Epithelial cell of proximal tubule (primary cell): ENCODE measurements at places on chromosomes 3 and 15.

DNA sequence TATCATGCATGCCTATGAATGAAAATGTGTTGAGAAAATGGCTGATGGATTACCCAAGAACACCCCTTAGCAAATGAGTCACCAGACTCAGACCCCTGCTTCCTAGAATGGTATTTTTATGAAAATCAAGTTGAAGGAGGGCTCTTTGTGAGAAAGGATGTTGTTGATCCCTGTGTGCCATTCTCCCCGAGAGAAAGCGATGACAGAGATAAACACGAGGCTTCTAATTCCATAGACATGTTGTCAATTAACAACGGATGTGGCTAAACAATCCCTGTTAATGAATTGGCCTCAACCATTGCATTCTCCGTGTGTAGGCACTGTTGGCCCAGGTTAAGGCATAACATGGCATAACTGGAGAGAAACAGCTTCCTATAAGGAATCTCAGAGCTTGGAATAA is 5.8 kb upstream of the OXTR start:
- DNase-seq, result no peak

DNA sequence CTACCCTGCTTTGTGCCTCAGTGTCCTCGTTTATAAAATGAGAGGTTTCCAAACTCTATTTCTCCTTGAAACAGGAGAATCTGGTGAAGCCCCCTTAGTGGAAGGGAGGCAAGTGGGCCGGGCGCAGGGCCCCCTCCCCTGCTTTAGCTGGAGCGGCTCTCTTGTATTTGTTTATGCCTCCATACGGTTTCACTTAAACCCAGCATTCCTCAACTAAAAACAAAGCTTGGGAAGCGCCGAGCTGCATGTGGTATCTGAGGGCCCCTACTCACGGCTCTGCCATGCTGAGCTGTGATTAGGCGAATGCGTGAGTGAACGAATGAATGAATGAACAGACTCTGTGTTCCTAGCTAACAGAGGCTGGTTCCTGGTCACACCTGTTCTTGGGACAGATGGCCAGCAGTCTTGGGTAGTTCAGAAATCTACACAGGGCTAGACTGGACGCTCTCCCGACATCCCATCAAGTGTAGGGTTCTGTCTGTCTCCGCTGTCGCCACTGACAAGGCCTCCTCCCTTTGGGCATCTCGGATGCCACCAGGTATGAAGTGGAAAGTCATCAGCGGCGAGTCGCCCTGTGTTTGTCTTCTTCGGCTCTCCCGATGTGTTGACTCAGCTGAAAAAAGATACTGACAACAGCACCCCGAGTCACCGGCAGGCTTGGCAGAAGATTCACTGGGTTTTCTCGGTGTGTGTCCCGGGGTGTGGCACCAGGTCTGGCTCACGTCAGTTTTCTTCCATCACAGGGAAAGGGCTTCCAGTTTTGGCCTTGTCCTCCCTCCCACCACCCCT is 42.4 kb upstream of the VPS8 start:
- no peak for DNase-seq

DNA sequence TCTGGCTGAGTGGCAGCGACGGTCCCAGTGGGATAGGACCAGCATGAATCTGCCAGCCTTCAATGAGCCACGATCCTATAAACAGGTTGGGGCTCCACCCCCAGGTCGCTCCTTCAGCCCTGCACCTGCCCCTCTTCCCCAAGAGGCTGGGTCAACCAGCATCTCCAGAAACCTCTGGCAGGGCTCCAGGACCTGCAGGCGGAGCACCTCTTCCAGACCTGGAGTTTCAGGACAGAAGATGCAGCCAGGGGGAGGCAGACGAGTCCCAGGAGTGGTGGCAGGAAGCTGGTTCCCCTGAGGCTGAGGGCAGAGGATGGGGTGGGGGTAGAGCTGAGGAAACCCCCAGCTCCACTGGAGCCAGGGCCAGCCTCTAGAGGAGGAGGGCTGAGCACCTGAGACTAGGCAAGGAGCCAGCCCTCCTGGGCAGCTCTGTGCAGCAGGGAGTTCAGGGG is at the start of gene PLA2G4D:
Gene PLA2G4D, minus strand, starts transcription at position 51 of the 452 bp plus-strand sequence. CDS start 103 bp downstream, outside the sequence.
- no peak for DNase-seq

DNA sequence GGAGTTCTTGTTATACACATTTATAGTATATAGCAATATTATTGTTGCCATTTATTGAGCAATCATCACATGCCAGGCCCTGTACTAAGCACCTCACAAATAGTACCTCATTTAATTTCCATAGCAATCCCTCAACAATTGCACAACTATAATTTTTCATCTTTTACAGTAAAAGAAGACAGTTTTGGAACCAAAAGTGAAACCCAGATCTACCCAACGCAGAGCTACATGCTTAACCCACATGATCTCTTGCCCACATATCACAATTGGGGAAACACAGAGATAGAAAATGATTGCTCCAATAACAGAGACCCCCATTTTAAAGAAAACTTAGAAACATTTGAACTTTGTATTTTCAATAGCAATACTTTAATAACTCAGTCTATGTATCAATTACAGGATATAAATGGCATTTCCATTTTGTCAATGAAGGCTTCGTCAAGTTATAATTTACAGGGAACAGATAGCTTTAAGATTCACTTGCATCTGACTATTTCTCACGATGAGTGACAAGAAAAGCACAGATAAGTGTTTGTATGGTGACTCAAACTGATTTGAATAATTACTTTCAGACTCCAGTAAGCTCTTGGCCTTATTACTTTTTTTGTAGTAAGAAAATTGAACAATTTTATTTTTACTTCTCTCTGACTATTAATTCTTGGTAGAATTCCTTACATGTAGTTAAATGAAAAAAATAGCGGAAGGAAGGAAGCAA is 38.7 kb upstream of the CCDC50 start:
- DNase-seq, result no peak

DNA sequence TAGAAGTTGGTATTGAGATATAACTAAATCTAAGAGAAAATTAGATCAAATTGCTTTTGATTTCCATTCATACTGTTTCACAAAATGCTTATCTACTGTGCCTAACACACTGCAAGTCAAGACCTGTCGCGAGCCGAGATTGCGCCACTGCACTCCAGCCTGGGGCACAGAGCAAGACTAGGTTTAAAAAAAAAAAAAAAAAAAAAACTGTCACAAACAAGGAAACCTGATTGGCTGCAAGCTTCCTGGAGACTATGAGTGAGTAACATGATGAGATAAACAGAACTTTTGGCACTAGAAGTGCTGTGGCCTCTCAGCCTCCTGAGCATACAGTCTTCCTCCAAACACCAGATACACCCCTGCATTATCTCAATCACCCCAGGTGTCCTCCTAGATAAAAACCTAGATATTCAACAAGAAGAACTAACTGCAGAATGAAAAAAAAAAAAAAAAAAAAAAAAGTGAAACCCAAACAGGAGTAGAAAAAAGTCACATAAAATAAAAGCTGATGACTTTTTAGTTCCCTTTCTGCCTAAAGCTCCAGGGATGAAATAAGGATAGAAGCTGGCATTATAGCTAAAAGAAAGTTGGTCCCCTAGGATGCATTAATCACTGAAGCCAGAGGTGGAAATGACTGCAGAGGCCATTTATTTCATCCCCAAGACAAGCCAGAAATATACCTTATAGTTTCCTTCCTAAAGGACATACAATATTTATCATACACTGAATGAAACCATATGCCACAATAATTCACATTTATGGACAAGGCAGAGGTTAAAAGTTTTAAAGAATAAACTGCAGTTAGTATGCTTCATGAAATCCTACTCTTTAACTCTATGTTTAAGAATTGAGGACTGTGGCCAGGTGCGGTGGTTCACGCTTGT is 82.4 kb downstream of the P3H2 start:
- DNase-seq, result peak; percentile 52

- DNase-seq, result no peak
These were observed 36.8 kb upstream of the NEO1 start for GRCh38 chr15:73015493-73015892.

- DNase-seq, result no peak
These were observed 42.9 kb downstream of the AKAP13 start for GRCh38 chr15:85423256-85423655.

DNA sequence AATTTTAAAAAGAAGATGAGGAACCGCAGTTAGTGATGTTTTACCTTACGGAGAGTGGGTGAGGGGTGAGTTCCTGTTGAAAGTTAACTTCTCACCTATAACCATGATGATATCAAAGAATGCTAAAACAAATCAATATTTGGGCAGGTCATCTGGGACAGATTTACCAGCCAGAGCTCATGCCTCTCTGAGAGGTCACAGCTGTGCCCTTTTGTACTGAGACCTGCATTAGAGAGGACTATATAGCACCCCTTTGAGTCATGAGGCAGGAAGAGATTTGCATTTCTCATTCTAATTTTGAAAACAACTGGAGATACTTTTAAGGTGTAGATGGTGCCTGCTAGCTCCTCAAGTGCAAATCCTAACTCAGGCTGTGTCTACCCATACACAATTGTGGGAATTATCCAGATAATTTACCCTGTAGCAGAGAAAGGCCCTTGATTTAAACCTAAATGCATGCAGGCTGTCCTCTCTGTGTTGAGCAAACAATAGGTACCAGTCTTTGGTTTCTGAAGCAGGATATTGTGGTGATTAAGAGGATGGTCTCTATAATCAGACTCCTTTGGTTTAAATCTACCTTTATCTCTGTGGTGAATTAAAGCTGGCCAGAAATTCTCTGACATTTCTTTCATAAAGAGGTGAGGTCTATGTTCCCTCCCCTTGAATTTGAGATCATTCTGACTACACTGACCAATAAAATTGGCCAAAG is 5.8 kb upstream of the TM4SF4 start:
- DNase-seq, result no peak

DNA sequence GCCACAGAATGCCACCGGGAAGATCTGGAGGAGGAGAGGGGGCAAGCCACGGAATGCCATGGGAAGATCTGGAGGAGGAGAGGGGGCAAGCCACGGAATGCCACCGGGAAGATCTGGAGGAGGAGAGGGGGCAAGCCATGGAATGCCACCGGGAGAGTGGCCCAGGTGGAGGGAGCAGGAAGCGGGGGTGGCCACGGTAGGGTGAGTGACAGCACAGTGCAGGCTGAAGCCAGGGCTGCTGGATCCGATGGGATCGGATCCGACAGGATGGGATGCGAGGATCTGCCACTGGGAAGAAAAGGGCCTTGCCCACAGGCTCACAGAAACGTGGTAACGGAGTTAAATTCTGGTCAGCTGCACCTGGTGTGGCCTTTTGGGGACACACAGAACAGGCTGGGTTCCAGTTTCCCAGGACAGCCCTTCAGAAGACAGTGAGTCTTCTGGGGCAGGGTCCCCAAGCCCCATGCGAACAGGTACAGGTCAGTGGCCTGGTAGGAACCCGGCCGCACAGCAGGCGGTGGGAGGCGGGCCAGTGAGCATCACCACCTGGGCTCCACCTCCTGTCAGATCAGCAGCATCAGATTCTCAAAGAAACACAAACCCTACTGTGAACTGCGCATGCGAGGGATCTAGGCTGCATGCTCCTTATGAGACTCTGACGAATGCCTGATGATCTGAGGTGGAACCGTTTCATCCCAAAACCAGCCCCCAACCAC is 58.8 kb downstream of the XXYLT1 start:
- no peak for DNase-seq

DNA sequence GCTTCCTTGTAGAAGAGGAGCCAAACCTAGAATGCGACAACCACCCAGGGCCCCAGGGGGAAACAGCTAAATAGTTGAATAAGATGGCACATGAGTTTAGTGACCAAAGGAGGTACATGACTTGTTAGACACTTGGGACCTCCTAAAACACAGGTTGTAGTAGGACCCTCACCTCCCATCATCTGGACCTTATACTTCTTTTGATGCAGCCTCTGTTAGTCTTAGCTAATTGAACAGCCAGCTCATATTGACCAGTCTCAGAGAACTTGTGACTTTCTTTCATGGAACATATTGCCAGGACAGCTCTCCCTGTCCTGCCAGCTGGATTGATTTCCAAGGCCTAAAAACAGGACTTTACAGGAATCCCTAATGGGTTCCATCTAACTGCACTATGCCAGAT is 45.0 kb downstream of the SPSB4 start:
- DNase-seq, result no peak

DNA sequence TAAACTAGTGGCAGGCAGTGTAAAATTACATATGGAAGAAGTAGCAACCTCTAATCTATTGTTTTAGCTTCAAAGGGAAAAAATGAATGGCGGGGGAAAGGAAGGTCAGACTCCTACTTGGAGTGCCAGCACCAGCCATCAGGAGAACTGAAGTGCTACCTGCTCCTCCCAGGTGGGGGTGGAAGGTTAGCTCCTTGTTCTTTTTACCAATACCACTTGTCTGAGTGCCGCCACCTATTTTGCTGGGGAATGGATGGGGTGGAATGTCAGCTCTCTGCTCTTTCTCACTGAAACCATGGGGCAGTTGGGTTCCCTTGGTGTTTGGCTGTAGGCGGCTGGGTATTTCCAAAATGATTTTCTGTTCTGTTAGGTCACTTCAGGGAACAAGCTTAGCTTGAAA is 428.7 kb upstream of the EPHA3 start:
- no peak for DNase-seq

DNA sequence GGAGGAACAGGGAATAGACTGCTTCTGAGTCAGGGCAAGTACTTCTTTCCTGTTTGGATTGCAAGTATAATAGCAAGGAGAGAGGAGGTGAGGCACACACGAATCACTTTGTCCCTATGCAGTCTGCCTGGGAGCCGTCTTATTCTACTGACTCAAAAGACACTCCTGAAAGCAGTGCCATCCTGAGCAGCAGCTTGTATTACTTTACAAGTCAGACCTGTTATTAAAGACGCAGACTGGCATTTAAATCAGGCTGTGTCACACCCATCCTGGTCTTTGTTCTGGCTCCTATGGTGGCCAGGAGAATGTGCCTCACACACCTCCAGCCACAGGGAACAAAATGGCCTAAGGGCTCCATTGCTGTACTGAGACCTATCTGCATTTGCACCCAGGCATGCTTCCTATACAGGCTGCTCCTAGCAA is 17.9 kb upstream of the SQOR start:
- DNase-seq, result no peak

DNA sequence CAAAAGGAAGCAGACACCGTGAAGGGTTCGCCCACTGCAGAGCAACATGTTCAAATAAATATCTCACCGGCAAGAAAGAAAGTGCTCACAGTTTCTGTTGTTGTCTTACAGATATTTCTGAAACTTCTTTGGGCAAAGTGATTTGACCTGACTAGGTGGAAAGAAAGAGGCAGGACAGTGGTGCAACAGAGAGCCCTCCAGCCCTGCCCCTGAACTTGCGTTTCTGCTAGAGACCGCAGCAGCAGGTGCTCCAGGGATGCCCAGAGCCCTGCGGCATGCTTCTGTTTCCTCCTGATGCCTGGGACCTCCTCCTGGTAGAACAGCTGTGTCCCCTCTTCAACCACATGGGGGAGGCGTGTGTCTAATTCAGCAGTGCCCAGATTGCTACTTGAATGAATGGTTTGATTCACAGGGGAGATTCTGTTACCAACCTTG is 123.4 kb downstream of the ATP10A start:
- no peak for DNase-seq

- DNase-seq, result no peak
These were observed 112.9 kb downstream of the ULK4 start for GRCh38 chr3:41848753-41849574.
